CD4-positive, alpha-beta T cell treated with Interferon alpha-2 for 1 hour (primary cell): ENCODE measurements at places on chromosomes 3 and 15.

DNA sequence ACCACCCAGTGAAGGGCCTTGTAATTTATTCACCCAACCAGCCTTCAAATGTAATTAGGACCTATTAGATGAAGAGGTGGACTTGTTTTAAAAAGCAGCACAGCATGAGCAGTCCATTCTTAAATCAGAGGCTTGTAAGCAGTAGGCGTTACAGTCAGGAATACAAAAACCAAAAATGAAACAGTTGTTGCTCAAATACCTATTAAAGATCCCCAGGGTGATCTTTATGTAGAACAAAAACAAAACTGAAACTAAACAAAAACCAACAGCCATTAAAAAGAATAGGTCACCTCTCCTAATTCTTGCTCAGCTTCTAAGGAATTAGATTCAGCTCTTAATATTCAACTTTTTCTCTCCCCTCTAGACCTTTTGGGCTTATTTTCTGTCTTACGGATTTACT is 104.9 kb upstream of the ST8SIA2 start:
- no peak for DNase-seq

GRCh38 chr15:98075441-98075840 is 114.9 kb downstream of the ARRDC4 start:
- no peak for DNase-seq

GRCh38 chr15:79798311-79798710 is 98.5 kb downstream of the MTHFS start:
- DNase-seq = no peak

DNA sequence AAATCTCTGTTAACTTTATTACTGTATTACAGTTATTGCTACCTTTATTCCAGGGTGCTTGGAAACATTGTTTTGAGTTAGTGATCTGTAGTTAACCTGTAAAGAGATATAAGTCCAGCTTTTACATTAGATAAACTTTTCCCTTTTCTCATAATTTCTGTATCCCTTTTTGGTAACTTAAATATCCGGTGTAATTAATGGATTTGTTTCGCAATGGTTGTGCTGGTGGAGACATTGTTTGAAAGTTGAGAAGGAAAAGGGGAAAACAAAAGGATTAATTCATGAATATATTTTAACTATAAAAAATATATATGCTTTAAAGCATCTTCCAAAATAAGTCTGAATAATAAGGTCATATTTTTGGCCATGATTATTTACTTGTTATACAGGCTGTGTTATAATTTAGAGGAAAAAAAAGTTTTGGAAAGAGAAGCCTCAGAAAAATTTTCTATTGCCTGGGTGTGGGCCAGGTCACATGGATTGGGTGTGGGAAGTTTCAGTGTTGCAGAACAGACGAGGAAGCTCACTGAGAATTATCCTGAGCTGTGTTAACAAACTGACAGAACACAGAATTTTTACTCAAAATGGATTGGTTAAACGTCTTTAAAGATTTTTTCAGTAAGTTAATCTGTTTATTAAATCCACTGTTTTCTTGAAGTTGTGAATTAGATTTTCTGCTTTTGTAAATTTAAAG is 27.7 kb upstream of the IL20RB start:
- no peak for DNase-seq

- no peak for DNase-seq
Observed at GRCh38 chr3:8540456-8540855, 38.8 kb downstream of the LMCD1 start.

DNA sequence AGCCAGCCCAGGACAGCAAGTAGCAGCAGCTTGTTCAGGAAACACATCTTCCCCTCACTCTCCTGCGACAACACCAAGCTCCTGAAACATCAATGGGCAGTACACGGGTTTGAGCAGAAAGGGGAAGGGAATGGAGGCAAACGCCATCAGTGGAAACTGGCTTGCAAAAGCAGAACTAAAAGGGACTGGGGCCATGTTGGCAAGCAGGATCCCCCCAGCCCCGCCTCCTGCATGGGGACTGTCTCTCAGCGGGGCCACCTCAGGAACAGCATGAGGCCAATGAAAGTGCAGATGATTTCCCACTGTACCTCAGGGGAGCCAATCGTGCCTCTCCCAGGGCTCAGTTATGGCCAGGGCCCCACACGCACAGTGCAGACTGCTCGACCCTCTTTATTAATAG is 6.8 kb downstream of the CDAN1 start:
- no peak for DNase-seq

DNA sequence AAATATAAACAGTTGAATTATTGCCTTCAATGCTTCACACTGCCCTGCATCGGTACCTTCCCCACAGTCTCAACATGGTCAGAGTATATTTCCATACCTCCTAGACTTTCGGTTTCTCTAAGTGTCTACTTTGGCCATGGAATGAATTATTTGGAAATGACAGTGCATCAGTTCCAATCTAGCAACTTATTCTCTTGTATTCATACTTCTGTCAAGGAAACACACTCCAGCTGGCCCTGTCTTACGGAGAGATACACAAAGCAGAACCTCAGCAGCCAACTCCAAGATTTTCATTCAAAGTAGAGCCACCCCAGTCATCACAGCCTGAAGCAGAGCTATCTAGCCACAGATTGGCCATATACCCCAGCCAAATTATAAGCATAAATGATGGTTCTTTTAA is 518.4 kb upstream of the UBE2E2 start:
- no peak for DNase-seq

GRCh38 chr3:83523470-83524073 is 1435.2 kb upstream of the CADM2 start:
- no peak for DNase-seq

- DNase-seq = no peak
Observed at GRCh38 chr15:93523481-93523880, 434.5 kb upstream of the RGMA start.

- no peak for DNase-seq
Observed at GRCh38 chr15:65646486-65646885, 24.7 kb downstream of the SLC24A1 start.

DNA sequence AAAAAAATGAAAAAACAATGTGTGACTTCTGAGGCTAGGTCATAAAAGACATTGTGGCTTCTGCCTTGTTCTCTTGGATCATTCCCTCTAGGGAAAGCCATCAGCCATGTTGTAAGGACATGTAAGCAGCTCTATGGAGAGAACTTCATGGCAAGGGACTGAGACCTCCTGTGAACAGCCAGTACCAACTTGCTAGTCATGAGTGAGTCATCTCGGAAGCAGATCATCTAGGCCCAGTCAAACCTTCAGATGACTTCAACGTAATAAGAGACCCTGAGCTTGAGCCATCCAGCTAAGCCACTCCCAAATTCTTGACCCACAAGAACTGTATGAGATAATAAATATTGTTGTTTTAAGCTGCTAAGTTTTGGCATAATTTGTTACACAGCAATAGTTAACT is 4.9 kb downstream of the MON1A start:
- DNase-seq = no peak

GRCh38 chr3:194014756-194015155 is 121.2 kb upstream of the HES1 start:
- DNase-seq = no peak

DNA sequence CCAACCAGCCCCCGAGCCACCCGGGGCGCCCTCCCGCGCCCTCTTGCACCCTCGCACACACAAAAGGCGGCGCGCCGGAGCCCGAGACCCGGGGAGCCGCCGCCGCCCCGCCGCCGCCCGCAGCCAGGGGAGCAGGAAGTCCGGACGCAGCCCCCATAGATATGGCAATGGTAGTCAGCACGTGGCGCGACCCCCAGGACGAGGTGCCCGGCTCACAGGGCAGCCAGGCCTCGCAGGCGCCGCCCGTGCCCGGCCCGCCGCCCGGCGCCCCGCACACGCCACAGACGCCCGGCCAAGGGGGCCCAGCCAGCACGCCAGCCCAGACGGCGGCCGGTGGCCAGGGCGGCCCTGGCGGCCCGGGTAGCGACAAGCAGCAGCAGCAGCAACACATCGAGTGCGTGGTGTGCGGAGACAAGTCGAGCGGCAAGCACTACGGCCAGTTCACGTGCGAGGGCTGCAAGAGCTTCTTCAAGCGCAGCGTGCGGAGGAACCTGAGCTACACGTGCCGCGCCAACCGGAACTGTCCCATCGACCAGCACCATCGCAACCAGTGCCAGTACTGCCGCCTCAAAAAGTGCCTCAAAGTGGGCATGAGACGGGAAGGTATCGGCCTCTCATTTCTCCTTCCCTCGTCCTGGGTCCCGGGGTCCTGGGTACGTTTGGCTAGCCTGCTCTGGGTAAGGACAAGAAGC is 1.6 kb downstream of the NR2F2 start:
- DNase-seq = no peak

DNA sequence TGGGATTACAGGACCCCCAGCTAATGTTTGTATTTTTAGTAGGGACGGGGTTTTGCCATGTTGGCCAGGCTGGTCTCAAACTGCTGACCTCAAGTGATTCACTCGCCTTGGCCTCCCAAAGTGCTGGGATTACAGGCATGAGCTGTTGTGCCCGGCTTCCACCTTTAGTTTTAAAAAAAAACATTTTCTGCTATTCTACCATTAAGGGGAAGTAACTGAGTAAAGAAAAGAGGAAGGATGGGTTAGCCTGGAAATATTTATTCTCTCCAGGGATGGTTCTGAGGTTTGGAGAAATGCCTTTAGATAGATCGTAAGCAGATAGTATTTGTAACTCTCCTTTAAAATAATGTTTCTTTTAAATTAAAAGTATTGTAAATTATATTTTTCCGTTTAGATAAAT is 3.1 kb downstream of the AP4E1 start:
- no peak for DNase-seq

DNA sequence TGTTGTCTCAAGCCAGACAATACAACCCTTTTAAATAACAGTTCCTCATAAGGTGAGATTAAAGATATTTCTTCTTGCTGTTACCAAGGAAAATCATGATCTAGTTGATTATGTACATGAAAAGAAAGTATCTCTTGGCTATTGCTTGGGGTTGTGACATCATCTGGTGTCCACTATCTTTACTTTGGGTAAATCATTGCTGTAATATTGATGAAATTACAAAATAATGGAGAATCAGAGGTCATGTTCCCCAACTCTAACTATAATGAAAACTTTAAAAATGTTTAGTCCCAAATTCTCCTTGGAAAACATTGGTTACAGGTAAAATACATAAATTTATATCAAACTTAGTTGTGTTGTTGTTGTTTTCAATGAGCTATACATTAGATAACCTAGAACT is 142.2 kb downstream of the ARPP21 start:
- DNase-seq = no peak

DNA sequence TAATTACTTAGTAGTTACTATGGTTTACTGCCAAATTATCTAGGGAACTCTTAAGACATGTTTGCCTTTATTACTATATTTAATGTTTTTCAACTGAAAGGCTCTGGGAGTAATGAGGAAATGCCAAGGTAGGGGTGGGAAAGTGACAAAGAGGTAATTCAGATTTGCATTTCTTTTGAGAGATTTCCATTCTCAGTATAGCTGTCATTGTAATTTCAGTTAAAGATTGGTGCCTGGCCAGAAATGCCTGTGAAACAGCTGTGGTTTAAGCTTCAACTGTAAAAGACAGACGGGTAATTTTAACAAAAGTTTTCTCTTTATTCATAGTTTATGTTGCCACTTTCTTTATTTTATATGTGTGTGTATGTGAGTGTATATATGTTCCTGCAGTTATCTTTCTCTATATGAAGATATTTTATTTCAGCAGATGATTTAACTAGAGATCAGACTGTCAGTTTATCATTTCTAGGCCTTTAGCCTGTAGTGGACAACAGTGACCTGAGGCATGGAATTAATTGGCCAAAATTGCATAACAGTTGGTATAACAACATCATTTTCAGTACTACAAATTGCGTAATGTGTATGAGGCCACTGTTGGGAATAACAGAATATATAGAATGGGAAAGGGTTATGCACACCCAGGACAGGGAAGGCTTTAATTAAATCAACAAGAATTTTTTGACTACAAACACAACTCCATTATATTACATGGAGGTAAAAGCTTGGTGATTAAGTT is 119.0 kb downstream of the BBX start:
- DNase-seq = no peak

GRCh38 chr3:160099834-160100233 is 111.2 kb downstream of the IL12A start:
- DNase-seq = no peak

DNA sequence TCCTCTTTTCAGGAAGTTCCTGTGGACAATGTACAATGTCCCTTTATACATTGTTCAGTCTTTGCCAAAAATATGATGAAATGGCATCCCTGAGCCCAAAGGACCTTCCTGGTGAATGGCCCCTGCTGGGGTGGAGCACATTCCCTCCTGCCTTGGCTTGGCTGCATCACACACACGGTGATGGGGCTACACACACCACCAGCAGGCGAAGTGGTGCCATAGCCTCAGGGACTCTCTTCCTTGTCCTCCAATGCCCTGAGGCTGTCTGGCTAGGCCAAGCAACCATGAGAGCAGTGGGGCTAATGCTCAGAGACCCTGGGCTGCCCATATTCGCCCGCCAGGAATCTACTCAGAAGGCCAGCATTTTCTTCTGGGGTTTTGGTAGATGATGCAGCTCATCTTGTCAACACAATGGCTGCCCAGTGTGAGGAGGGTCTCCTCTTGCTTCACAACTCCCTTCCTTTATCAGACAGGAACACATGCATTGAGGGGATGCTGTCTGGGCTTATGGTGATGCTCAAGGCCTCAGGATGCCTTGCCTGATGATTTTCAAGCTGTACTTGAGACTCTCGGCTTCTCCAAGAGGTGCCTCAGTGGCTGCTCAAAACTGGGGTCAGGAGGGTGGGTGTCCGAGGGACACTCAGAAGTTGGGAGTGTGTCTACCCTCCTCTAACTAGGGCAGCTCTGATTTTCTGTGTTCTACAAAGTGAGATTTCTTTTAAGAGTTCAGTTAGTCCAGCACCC is 40.9 kb upstream of the EPHB1 start:
- DNase-seq = no peak

DNA sequence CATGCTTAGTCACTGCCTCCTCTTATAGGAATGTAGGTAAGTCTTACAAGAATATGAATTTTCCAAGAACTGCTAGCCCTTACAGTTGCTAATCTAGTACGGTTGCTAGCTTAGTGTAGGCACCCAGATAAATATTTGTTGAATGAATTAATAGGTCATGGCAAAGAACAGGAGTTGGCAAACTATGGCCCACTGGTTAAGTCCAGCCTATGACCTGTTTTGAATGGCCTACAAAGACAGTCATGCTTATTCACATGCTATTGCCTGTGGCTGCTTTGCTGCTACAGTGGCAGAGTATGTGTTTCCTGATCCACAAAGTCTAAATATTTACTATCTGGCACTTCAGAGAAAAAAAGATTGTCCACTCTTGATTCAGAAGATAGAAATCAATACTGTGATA is 631.8 kb downstream of the AGBL1 start:
- no peak for DNase-seq

- peak; percentile 68 for DNase-seq
Observed at GRCh38 chr15:90818251-90819210, 49.9 kb upstream of the FURIN start.

GRCh38 chr3:32376115-32376514 is 15.5 kb upstream of the CMTM7 start:
- no peak for DNase-seq

GRCh38 chr3:126201168-126201567 is 20.8 kb upstream of the ALDH1L1 start:
- DNase-seq = no peak

GRCh38 chr3:189778340-189778950 is 147.3 kb downstream of the TP63 start:
- no peak for DNase-seq
